Vagina (tissue), 2 donors: ENCODE measurements at places on chromosomes 4 and X. TPM values are rescaled to one million over a fixed set of nuclear protein-coding genes. Genes with fewer than 3 reads are reported as not detected.

Gene ENPP6
- total RNA-seq = 0.98 TPM

DNA sequence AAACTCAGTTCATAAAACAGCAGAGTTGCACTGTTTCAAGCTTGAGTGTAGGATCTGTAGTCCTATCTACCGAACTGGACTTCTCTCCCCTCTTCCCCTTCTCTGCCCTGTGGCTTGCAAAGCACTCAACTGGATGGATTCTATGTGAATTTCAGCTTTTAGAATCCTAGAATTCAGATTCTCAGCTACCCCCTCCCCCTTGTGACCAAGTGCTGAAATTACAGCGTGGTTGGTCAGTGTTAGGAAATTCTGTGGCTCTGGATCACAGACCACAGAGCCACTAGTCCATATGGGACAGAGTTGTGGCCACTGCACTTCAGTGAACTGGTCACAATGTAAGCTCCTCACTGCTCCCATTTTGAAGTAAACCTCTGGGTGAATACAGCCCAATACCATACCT, 64.6 kb upstream of the TRPC5 start:
- DNase-seq = no peak
- no peaks in the 10 kb centered on the region for H3K27me3 ChIP-seq
- no peaks in the 10 kb centered on the region for H3K36me3 ChIP-seq

DNA sequence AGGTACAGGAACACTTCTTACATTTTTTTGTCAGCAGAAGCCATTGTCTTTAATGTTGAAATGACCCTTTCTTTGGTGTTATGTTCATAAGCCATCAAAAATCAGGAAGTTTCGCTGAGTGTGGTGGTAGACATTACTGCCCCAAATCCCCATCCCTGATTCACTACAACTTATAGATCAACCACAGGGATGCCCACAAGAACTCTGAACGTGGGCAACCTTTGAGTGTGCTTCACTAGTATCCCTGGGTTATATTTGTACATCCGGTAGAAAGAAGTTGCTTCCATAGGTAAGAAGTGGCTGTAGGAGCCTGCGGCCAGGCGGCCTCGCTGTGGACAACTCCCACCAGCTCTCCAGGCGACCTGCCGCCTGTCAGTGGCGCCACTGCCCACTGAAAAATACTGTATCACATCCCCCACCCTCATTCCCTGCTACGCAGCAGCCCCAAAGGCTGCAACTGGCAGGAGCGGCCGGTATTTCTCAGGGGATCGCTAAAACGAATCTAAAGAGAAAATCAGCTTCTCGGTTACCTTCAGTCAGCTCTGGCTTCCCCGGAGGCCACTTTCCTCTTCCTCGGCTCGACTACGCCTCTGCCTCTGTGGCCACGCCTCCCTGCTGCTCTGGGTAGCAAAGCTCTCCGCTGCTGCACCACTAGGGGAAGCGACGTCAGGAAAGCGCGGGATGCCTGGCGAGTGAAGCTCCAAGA, 13.9 kb upstream of the ETDC start:
- no peak overlapping the region for H3K27ac ChIP-seq
- H3K36me3 ChIP-seq = no peaks in the 10 kb centered on the region
- H3K27me3 ChIP-seq = no peaks in the 10 kb centered on the region
- H3K4me3 ChIP-seq = peak overlapping the region; percentile 28
- H3K4me1 ChIP-seq = no peaks in the 10 kb centered on the region

Gene CCSER1
- 8.1 TPM for total RNA-seq
